Activated CD8-positive, alpha-beta memory T cell treated with anti-CD3 and anti-CD28 coated beads, Interleukin-2, amount 10 ng/mL, durations not matched to agents 7 days and 5 days (primary cell): ENCODE measurements at places on chromosomes 4 and X. TPM values are rescaled to one million over a fixed set of nuclear protein-coding genes. Genes with fewer than 3 reads are reported as not detected.

- peaks cover 3% of the 10 kb centered on the region for H3K4me1 ChIP-seq
- DNase-seq = no peak
- H3K4me3 ChIP-seq = no peak overlapping the region
- H3K27ac ChIP-seq = no peak overlapping the region
- H3K27me3 ChIP-seq = peaks cover 40% of the 10 kb centered on the region
These were observed 775 bp downstream of the SHROOM4 start for GRCh38 chrX:50812995-50813842.

GRCh38 chr4:156870861-156871260, 100.7 kb downstream of the PDGFC start:
- H3K4me3 ChIP-seq = no peak overlapping the region
- H3K36me3 ChIP-seq = no peaks in the 10 kb centered on the region
- no peak overlapping the region for H3K27ac ChIP-seq
- H3K27me3 ChIP-seq = no peaks in the 10 kb centered on the region
- no peak for DNase-seq
- H3K4me1 ChIP-seq = no peaks in the 10 kb centered on the region

- no peaks in the 10 kb centered on the region for H3K36me3 ChIP-seq
- no peak overlapping the region for H3K27ac ChIP-seq
- H3K27me3 ChIP-seq = no peaks in the 10 kb centered on the region
- no peak overlapping the region for H3K4me3 ChIP-seq
These were observed 16.3 kb upstream of the GLOD5 start for GRCh38 chrX:48745222-48745621.

DNA sequence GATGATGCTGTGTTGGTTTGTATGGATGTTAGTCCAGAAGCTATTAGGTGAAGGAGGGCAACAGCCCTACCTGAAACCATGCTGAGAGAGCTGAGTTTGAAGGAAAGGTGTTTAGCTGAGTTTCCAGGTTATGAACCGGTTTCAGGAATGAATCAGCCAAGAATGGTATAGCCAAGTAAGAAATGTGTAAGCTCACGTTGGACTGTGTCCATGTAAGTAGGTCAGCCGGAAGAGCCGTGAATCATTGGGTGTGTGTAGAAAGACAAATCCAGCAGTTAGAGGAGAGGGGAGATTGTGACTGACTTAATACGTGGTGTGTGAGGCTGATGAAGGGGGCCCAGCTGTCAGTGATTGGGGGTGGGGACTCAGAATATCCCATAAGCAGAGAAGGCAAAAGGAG, 77.2 kb upstream of the SPIN4 start:
- no peaks in the 10 kb centered on the region for H3K4me1 ChIP-seq
- DNase-seq = no peak
- H3K36me3 ChIP-seq = peaks cover 2% of the 10 kb centered on the region
- H3K27me3 ChIP-seq = no peaks in the 10 kb centered on the region

GRCh38 chrX:19625612-19626011, 110.3 kb upstream of the MAP3K15 start:
- peaks cover 75% of the 10 kb centered on the region for H3K4me1 ChIP-seq
- peak overlapping the region; percentile 45 for H3K4me3 ChIP-seq
- no peaks in the 10 kb centered on the region for H3K27me3 ChIP-seq

GRCh38 chrX:154310616-154311536, 15.3 kb downstream of the TKTL1 start:
- peaks cover 2% of the 10 kb centered on the region for H3K36me3 ChIP-seq
- peak; percentile 44 for DNase-seq
- peak overlapping the region; percentile 52 for H3K27ac ChIP-seq
- peaks cover 63% of the 10 kb centered on the region for H3K4me1 ChIP-seq

DNA sequence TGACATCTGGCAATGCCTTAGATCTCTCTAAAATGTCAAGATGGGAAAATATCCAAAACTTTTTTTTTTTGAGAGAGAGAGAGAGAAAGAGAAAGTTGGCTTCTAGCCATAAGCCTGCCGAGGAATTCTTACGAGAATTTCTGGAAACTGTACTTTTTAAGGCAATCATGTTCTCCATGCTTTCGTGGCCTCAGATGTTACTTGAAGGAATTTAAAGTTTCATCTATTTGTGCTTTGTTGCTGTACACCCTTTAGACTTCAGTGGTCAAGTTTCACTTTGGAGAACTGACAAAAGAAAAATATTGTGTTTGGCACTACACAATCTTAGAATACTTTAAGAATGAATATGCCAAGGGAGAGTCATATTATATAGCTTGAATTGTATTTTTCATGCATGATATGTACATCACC, 53.9 kb downstream of the FAT4 start:
- no peak for DNase-seq
- no peaks in the 10 kb centered on the region for H3K4me1 ChIP-seq
- H3K36me3 ChIP-seq = no peaks in the 10 kb centered on the region
- H3K27me3 ChIP-seq = no peaks in the 10 kb centered on the region

- H3K36me3 ChIP-seq = no peaks in the 10 kb centered on the region
- no peak overlapping the region for H3K4me3 ChIP-seq
- DNase-seq = no peak
- H3K27me3 ChIP-seq = no peaks in the 10 kb centered on the region
These were observed 389.0 kb upstream of the ZFP42 start for GRCh38 chr4:187606581-187606980.

GRCh38 chrX:15158736-15159406, 111.0 kb downstream of the ASB9 start:
- H3K36me3 ChIP-seq = peaks cover 10% of the 10 kb centered on the region
- H3K27me3 ChIP-seq = peaks cover 1% of the 10 kb centered on the region
- H3K4me1 ChIP-seq = peaks cover 25% of the 10 kb centered on the region
- DNase-seq = peak; percentile 46
- H3K27ac ChIP-seq = peak overlapping the region; percentile 89

DNA sequence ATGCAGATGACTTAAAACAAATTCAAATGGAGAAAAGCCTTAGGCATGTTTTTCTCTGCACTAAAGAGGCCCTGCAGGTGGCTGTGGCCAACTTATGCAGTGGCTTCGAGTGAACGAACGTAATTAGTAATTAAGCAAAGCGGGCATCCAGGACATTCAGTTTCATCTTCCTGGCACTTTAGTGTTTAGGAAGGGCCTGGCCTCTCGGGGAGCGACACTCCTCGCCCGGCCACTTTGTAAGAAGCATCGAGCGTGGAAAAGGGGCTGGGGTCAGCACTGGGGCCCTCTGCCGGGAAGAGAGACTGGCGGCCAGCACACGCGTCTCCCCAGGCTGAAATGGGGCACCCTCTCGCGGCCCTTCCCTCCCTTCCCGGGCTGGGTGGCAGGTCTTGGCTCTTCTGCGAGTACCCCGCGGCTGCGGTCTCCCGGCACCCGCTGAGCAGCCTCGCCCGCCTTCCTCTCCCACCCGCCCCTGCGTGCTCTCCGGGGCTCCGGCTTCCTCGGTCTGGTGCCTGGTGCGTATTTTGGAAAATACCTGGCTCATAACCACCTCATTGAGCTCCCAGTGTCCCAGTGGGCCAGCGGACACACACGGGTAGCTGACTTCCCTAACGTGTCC, 677 bp upstream of the CYP4V2 start:
- H3K4me1 ChIP-seq = peaks cover 24% of the 10 kb centered on the region
- H3K36me3 ChIP-seq = peaks cover 8% of the 10 kb centered on the region
- peak; percentile 62 for DNase-seq
- peak overlapping the region; percentile 84 for H3K4me3 ChIP-seq

- peaks cover 47% of the 10 kb centered on the region for H3K36me3 ChIP-seq
- H3K4me1 ChIP-seq = peaks cover 45% of the 10 kb centered on the region
- no peak overlapping the region for H3K4me3 ChIP-seq
- DNase-seq = no peak
- H3K27ac ChIP-seq = peak overlapping the region; percentile 95
These were observed 42.2 kb upstream of the NKRF start for GRCh38 chrX:119648421-119648775.

DNA sequence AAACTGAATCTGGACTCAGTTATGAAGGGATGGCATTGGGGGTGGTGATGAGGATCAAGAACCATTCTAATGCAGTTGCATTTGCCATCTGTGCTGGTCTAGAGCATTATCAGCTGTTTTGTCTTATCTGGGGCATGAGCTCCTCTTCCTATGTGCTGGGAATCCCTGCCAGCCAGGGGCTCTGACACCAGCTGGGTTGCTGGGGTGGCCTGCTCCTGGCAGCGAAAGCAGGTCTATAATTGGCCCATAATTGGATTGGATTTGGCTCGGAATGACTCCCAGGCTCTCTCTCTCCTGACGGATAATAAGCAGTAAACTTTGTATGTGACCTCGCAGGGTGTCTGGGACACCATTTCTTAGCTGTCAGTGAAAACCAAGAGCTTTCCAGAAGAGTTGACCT, 34.1 kb downstream of the SMPX start:
- H3K36me3 ChIP-seq = no peaks in the 10 kb centered on the region
- no peak for DNase-seq
- H3K27me3 ChIP-seq = peaks cover 2% of the 10 kb centered on the region
- H3K27ac ChIP-seq = no peak overlapping the region

GRCh38 chr4:5801696-5802095, 90.7 kb downstream of the EVC start:
- H3K27me3 ChIP-seq = no peaks in the 10 kb centered on the region
- DNase-seq = no peak
- no peak overlapping the region for H3K27ac ChIP-seq

- no peak overlapping the region for H3K4me3 ChIP-seq
- H3K27ac ChIP-seq = no peak overlapping the region
- H3K36me3 ChIP-seq = peaks cover 8% of the 10 kb centered on the region
- H3K27me3 ChIP-seq = peaks cover 6% of the 10 kb centered on the region
These were observed 105.5 kb downstream of the ARHGAP10 start for GRCh38 chr4:147837435-147837834.

GRCh38 chr4:118935819-118936218, 47.2 kb downstream of the SYNPO2 start:
- no peak overlapping the region for H3K4me3 ChIP-seq
- no peak overlapping the region for H3K27ac ChIP-seq

GRCh38 chrX:154357205-154357604, 17.2 kb downstream of the FLNA start:
- H3K4me3 ChIP-seq = no peak overlapping the region
- H3K36me3 ChIP-seq = peaks cover 25% of the 10 kb centered on the region
- no peaks in the 10 kb centered on the region for H3K27me3 ChIP-seq
- peak overlapping the region; percentile 52 for H3K27ac ChIP-seq

DNA sequence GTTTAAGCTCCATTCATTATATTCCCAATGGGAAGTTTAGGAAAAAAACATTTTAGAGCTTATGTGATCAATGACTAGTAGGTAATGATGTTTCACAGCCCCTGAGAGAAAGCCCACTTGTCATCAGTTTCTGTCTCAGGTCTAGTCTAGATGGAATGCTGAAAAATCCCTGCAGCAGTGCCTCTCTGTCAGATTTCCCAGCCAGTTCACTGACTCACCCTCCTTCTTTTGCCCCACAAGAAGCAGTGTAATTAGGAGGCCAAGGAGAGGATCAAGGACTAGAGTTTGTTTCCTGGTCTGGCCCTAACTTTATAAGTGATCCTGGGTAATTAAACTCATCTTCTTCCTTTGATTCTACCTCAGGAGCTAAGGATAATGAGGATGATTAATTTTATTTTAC, 118.7 kb upstream of the ANXA3 start:
- H3K27me3 ChIP-seq = peaks cover 28% of the 10 kb centered on the region
- H3K36me3 ChIP-seq = no peaks in the 10 kb centered on the region
- no peak overlapping the region for H3K27ac ChIP-seq
- H3K4me1 ChIP-seq = no peaks in the 10 kb centered on the region

DNA sequence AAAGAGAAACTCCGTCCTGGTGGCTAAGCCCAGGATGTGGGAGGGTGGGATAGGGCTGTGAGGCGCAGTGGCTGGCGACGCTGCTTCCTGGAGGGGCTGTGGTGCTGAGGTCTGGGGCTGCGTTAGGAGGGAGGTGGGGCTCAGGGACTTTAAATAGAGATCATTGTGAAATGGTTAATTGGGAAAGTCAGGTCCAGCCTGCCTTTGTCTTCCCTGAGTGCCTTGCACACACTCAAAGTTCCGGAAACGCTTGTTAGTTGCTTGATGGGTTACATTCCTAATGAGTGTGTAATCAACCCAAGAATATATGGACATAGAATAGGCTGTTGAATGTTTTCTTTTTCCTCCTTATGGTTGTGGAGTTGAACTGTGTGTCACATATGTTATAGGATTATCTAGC, 55.7 kb upstream of the CLDN34 start:
- H3K4me1 ChIP-seq = peaks cover 2% of the 10 kb centered on the region
- peaks cover 20% of the 10 kb centered on the region for H3K27me3 ChIP-seq
- no peaks in the 10 kb centered on the region for H3K36me3 ChIP-seq
- DNase-seq = no peak

DNA sequence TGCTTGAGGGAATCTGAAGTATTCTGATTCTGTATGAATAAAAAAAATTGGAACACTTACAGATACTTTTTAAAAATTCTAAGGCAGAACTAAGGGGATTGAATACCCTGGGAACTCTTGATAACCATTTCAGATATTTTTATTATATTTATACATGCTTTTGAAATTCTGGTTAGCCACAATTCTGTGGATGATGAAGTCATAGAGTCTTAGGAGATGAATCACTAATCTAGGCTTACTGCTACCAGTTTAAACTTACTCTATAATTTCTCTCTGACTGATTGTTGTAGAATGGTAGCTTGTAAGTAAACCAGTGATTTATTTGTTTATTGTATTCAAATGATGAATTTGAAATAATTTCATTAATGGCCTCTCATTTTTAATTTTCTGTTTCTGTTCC, 11.4 kb upstream of the SLAIN2 start:
- no peak overlapping the region for H3K27ac ChIP-seq
- DNase-seq = no peak
- H3K27me3 ChIP-seq = peaks cover 21% of the 10 kb centered on the region
- H3K4me1 ChIP-seq = peaks cover 4% of the 10 kb centered on the region
- H3K4me3 ChIP-seq = no peak overlapping the region

- no peak overlapping the region for H3K4me3 ChIP-seq
- no peaks in the 10 kb centered on the region for H3K4me1 ChIP-seq
- DNase-seq = no peak
- no peaks in the 10 kb centered on the region for H3K27me3 ChIP-seq
- H3K27ac ChIP-seq = no peak overlapping the region
- no peaks in the 10 kb centered on the region for H3K36me3 ChIP-seq
These were observed 65.4 kb downstream of the SOX3 start for GRCh38 chrX:140439476-140439875.

The S100G gene
- total RNA-seq = not detected

The ANOS1 gene
- not detected for total RNA-seq

The COL4A6 gene
- total RNA-seq = not detected

The RBM47 gene
- 2.3 TPM for total RNA-seq

The F8A3 gene
- 10.5 TPM for total RNA-seq

The MAP7D2 gene
- 0.40 TPM for total RNA-seq

The GJB1 gene
- total RNA-seq = not detected

The JAKMIP1 gene
- 57.8 TPM for total RNA-seq

The MAGEA6 gene
- not detected for total RNA-seq

The FREM3 gene
- total RNA-seq = not detected

The SLC4A4 gene
- 2.5 TPM for total RNA-seq
